ENCODE measurements at places on chromosomes 6 and 20.

DNA sequence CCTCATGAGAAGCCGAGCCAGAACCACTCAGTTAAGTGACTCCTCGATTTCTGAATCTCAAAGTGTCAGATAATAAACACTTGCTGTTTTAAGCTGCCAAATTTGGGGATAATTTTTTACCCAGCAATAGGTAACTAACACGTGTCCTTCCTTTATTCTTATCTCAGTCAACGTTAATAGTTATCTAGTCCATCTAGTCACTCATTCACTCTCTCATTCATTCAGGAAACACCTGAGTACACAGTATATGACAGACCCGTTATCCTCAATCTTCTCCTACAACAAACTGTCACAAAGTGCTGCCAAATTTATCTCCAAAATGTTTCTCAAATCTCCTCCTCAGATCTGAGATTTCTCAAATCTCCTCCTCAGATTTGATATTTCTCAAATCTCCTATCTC lies 13.1 kb downstream of the FAM184A start:
- DNase-seq: no peak

GRCh38 chr20:25533920-25534700 lies 51.2 kb downstream of the NINL start:
- no peak for DNase-seq

GRCh38 chr20:41344477-41344876 lies 3.9 kb downstream of the LPIN3 start:
- no peak for DNase-seq

GRCh38 chr6:22613695-22614094 lies 44.3 kb downstream of the HDGFL1 start:
- DNase-seq: no peak

DNA sequence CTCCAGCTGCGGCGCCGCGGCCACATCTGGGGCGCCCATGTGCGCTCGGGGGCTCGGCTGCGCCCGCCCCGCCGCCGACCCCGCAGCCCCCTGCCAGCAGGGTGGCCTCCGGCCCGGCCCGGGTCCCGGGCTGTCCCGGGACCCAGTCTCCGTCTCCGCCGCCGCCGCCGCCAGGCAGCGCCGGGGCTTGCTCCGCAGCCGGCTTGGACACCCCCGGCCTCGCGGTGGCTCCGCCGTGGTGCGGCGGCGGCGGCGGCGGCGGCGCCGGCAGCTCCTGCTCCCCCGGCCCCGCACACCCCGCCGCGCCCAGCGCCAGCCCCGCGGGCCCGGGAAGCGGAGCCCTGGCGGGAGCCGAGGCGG lies 219 bp downstream of the ISM1 start:
- DNase-seq: no peak

All from caudate nucleus (tissue), 63 donors.